GM13977 (cell line): ENCODE measurements at places on chromosomes 11 and 22.

DNA sequence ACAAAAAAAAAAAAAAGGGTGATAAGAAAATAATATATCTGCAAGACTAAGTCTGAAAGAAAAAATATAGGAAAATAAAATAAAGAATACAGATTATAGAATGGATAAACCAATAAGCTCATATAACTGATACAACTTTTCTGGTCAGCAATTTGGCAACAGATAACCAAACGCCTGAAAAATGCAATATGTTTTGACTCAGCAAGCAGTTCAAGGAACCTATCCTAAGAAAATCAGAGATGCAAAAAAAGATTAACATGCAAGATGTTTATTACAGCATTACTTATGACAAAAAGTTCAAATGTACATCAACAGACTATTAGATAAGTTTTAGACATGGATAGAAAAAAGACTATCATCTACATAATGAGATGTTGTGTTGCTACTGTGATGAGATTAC, 27.1 kb upstream of the GAB2 start:
- no peak for DNase-seq

GRCh38 chr11:94171693-94172440, 43.2 kb downstream of the PANX1 start:
- DNase-seq, result peak; percentile 36

- DNase-seq, result no peak
Observed at GRCh38 chr22:20619045-20619892, 111.9 kb downstream of the MED15 start.

GRCh38 chr11:128946648-128947047, 4.0 kb upstream of the TP53AIP1 start:
- no peak for DNase-seq

DNA sequence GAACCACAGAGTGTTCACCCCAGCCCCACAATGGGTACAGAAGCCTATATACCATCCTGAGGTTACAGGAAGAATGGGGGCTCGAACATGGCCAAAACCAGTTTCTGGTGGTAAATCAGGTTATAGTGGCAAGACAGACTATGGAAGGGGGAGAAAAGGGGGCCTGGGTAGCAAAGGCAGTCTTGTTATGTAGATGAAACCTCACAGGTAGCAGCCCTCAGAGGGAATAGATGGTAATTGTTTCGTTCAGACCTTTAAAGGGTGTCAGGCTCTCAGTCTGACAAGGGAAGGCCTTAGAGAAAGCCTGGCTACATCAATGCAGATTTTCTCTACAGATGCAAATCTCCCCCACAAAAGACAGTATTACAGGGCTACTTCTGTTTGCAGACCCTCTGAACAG, 3.4 kb downstream of the CAPN1 start:
- DNase-seq, result no peak

GRCh38 chr11:1401656-1402221, 12.0 kb downstream of the BRSK2 start:
- DNase-seq, result peak; percentile 85

DNA sequence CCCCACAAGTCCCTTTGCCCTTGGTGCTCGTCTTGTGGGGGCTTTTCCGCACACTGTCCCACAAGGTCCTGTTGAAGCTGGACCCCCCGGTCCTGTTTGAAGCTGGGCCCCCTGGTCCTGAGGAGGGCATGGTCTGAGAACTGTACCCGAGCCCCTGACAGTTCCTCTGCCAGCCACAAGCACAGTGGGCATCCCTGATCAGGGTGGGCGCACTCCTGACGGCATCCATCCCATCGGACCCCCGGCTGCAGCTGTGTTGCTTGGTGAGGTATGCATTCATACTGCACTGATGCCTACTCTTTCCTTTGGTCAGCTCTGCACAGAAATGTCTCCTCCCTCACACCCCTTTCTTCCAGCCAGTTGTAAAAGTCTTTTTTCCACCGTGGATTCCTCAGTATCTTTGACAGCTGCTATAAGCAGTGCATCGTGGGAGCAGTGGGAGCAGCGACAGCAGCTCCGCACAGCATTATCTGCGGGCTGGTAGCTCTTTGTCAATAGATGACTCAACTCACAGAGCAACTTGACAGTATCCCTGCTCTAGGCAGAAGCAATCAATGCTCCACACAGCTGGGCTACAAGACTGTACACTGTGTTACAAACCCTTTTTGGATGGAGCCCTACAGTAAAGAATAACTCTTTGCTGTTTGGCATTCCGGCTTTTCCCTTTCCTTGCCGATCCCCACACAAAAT, 1030.8 kb upstream of the CCDC90B start:
- DNase-seq, result no peak

DNA sequence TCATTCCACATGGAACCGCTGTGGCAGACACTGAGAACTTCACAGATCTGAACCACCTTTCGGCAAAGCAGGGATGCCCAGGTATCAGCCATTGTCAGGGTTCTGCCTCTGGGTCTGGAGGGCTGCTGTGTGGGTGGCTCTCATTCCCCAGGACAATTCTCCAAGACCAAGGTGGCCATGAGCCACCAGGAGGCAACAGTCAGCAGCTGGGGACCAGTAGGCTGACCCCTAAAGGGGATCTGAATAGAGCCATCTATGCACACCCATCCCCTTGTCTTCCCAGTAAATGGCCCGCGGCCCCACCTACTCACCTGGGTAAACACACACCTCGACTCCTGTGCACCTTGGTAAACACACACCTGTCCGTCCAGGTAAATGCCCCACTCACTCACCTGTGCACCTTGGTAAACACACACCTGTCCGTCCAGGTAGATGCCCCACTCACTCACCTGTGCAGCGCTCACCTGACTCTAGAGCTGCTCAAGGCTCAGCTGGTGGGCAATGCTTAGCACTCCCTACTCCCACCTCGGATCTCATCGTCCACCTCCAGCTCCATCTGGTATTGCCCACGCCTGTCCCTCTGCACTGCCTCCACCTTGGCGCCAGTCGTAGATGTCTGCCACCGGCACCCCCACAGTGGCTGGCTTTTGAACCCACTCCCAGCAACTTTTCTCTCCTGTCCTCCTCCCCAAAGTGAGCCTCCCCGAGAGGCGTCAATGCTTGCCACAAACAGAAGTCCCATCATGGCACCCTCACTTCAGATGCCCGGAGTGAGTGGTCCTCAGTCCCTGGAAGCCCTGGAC, 10.2 kb downstream of the SLC25A1 start:
- no peak for DNase-seq

GRCh38 chr11:111391328-111392124, 12.5 kb upstream of the POU2AF1 start:
- DNase-seq, result no peak

- no peak for DNase-seq
Observed at GRCh38 chr11:73426219-73426850, 50.1 kb downstream of the RELT start.

DNA sequence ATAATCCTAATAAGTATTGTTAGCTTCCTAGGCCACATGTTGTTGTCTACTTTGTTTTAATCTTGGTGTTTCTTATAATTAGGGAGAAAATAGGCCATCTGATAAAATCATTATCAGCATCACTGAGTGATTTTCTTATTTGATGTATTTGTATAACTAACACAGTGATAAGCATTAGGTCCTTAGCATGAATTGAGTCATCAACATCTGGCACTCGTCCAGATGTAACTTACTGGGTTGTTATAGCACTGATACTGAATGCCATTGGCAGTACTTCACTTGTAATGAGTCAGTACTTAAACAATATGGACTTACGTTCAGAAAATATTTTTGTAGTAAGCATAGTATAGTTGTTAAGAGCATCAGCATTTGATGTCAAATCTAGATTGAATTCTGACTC, 16.2 kb downstream of the API5 start:
- DNase-seq, result no peak
